D721Med (cell line): ENCODE measurements at places on chromosomes 12 and 14.

GRCh38 chr12:55969356-55969755 is 2.7 kb downstream of the CDK2 start:
- no peak for DNase-seq

DNA sequence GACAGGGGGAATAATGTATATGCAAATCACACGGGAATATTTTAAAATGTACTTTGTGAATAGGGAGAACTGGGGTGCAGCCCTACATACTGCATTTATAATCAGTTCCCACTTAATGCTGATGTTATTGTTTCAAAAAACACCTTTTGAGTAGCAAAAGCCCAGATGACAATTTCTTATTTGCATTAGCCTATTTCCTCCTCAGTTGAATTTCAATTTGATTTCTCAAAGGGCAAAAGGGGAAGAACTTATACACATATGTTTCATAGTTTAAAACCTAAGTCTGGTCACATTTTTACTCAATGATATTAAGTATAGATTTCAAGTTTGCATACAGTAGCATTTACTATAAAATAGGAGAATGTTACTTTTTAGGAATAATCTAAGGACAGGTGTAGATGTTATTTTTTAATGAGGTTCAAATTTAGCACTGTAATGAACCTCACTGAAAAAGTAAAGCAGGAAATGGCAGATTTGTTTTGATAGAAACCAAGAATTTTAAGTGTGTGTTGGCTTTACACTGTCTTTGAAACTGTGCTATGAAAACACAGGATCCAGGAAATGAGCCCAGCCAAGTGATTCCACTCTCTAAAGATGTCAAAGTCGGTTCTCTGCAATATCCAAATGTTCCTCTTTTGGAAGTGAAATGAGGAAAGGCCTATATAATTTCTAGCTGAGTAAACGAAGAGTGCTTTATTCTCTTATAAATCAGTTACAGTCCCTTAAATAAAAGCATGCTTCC is 367.4 kb downstream of the BTG1 start:
- no peak for DNase-seq

DNA sequence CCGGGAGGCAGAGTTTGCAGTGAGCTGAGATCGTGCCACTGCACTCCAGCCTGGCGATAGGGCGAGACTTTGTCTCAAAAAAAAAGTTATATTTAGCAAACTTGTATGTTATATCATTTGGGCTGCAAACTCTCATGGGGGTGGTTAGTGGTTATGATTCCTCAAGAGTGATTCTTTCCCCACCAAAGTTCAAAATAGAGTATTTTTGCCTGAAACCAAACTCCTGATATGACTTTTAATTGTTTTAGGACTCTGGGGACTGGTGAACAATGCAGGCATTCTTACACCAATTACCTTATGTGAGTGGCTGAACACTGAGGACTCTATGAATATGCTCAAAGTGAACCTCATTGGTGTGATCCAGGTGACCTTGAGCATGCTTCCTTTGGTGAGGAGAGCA is 18.6 kb downstream of the HSD17B6 start:
- DNase-seq: no peak

GRCh38 chr12:20593611-20594010 is 101.5 kb upstream of the SLCO1C1 start:
- DNase-seq: no peak

DNA sequence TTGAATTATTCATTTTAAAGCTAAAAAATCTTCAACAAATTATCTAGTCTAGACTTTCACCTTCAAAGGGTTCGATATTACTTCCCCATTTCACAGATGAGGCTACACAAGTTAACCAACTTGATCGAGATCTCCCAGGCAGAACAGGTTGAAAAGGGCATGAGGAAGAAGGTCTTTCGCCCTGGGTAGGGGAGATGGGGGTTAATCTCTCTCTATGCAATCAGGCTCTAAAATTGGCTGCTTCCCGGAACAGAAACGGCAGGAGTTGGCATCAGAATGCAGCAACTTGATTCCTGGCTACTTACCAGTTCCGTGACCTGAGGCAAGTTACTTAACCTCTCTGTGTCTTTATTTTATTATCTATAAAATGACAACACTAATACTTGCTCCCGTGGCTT is 2.4 kb upstream of the CISTR start:
- no peak for DNase-seq

GRCh38 chr12:7142056-7142644 is 12.0 kb downstream of the CLSTN3 start:
- no peak for DNase-seq

- no peak for DNase-seq
Measured at GRCh38 chr12:121961195-121961879, 42.9 kb downstream of the CFAP251 start.

DNA sequence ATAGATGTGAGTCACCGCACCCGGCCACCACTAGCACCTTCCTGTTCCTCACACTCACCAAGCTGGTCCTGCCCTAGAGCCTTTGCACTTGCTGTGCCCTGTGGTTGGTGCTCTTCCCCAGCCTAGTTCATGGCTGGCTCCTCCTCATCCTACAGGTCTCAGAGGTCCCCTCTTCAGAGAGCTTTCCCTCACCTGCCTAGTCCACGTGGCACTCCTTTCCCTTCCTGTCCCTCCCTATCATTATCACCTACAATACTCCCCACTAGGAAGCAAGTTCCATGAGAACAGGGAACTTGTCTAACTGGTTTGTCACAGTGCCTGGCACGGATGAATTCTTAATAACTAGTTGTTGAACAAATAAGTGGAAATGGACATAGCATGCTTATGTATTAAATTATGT is 24.0 kb upstream of the TMED10 start:
- no peak for DNase-seq

DNA sequence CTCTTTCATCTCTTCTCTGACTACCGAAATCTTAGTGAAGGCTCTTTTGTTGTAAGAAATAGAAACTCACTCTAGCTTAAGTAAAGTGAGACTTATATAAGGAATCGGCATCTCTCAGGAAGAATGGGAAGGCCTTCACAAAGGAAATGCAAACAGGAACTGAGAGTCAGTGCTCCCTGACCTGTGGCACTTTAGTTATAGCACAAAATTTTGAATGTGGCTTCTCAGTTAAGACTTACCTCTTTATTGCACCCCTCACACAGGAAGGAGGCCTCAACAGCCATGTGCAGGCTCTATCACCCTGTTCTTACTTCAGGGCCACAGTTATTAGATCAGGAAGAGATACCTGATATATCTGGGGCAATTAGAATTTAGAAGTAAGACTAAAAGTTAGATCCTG is 224.7 kb upstream of the EGLN3 start:
- no peak for DNase-seq
